ENCODE measurements at places on chromosomes 2 and 18.

DNA sequence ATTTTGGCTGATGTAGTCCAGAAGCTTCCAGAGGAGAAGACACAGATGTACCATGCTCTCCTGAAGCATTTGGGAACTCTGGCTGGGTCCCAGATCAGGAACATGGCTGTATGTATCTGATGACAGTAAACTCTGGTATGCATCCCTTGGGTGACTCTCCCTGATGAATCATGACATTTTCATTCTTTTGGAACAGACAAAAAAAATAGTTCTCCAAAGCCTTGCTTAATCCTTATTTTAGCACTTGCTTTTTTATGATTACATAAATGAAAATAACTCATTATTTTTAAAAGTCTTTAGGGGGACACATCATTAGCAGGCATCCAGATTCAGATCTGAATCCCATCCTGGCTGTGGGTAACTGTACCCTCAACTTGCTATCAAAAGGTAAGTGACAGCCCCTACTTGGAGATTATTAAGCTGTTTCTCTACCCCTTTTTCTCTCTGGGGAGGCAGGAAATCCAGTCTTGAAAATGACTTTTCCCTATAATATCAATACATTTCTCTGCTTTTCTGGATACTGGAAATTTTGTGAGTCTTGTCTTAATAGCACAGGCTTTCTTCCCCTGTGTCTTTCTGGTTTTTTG is 23.3 kb downstream of the AOX1 start:
- no peak for DNase-seq

GRCh38 chr2:28338831-28339321 is 53.8 kb upstream of the FOSL2 start:
- no peak for DNase-seq

- DNase-seq: no peak
Measured at GRCh38 chr2:224038830-224039079, 331 bp downstream of the SERPINE2 start.

- no peak for DNase-seq
Measured at GRCh38 chr2:33313039-33313438, 163.4 kb upstream of the RASGRP3 start.

GRCh38 chr2:59312029-59312428 is 1070.9 kb upstream of the FANCL start:
- DNase-seq: no peak

DNA sequence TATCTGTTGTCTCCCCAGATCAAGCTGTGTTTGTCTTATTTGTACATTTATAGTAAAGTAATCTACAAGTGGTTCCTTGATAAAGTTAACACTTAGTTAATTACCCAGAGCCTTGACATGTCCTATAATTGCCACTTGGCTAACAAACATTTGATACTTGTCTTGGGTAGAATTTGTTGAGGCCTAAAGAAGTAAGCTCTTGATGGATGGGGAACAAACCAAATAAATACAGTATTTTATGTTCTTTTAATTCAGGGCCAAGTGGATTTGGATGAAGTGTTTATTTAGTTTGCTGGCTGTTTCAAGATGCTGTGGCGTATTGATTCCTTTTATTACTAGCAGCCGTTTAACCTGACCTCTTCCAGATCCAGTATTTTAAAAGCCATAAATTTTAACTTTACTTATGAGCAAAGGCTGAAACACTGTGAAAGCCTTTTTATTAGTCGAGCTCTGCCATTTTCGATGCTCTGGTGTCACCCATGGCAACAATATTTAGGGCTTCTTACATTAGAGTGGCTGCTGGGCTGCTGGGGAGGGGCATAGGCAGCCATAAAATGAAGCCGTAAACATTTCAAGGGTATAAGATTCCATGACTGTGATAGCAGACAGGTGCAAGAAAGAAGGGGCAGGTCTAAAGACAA is 401.6 kb upstream of the NRP2 start:
- peak; percentile 30 for DNase-seq

GRCh38 chr2:18096836-18097405 is 218.5 kb downstream of the KCNS3 start:
- DNase-seq: no peak

DNA sequence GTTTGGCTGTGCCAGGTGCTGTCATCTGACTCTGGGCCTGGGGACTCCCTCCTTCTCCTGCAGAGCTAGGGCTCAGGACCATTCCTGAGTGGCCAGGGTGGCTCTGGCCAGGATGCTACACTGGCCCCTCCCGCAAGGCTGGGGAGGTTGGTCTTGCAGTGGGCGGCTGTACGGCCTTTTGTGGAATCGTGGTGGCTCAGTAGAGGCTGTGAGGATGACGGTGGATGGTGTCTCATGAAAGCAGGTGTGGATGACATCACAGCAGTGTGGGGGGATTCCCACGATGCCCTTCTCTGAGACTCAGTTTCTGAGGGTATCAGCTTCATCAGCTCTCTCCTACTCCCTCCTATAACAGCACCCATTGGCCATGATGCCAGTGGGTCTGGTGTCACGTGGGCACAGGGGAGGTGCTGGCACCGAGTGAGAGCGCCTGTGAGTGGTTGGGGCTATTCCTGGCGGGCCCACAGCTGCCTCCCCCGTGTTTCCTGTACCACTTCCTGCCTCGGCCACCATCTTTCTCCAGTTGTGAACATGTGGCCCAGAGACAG is 144.2 kb upstream of the HDAC4 start:
- DNase-seq: no peak

DNA sequence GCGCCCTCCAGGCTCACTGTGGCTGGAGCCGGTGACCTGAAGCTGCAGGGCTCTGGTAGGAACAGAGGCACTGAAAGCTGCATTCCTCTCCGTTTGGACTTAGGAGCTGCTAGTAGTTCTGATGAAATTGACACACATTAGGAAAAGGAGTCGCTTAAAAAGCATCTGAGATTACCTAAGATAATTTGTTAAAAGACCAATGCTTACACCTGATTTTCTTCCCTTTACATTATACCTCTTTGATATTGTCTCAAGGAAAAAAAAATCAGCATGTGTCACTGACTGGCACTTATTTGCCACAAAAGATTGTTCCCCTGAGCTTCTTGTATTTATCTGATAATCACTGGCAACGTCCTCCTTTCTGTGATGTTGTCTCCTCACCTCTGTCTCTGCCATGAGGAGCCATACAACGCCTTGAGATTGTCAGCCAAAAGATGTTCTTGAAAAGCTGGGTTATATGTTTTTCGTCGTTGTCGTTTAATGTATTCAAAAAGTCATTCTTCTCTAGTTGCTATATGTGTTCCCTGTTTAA is 618 bp upstream of the CHN1 start:
- no peak for DNase-seq

- no peak for DNase-seq
Measured at GRCh38 chr2:84931384-84931821, 25.9 kb downstream of the TMSB10 start.

GRCh38 chr2:196404276-196404675 is 232.9 kb upstream of the STK17B start:
- no peak for DNase-seq

- no peak for DNase-seq
Measured at GRCh38 chr2:142848023-142848606, 29.3 kb upstream of the KYNU start.

DNA sequence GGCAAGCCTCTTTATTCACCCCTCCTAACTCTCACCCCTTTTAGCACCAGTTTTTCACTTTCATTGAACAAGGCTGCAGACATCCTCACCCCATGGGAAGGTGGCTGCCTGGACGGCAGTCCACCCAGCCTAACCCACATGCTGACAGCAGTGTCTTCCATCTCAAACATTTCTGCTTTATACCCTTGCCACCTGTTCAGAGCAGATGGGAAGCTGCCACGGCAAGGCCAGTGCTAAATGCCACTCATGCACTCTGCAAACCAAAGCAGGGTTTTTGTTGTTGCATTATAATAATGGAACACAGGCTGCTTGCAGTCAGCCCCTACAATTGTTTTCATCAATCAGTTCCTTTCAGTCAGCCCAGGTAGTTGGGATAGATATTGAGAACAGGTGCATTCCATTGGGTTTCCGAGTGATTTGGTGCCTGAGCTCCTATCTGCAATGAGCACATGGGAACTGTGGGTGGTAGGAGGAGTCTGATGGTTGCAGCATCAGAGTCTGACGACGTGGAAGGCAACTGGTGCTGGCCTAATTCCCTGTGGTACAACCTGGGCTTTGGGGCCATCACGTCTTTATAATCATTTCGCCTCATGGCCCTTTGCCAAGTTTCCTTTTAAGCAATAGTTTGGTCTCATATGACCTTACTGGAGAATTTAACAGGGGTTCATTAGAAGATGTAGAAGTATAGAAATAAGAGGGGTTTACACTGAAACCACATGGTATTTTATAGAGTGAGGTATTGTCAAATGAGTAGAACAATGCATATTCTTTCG is 252.5 kb upstream of the SP5 start:
- DNase-seq: no peak

DNA sequence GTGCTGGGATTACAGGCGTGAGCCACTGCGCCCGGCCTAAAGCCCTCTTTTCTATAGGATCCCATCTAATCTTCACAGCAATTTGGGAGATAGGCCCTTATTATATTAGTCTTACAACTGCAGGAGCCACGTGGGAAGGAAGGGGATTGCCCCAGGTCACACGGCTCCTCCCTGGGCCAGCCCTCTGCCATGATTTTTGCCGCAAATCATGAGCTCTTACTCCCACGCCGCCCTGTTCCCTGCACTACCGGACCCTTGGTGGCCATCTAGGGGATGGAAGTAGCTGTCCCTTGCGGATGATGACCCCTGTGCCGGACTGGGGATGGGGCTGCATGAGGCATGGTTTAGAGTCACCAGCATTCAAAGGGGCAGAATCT is 28.4 kb upstream of the PTMA start:
- no peak for DNase-seq

- no peak for DNase-seq
Measured at GRCh38 chr2:68734688-68735525, at the start of gene ARHGAP25. Gene ARHGAP25 (plus strand): TSS chr2:68734811. CDS start chr2:68735200, 389 bp downstream.

DNA sequence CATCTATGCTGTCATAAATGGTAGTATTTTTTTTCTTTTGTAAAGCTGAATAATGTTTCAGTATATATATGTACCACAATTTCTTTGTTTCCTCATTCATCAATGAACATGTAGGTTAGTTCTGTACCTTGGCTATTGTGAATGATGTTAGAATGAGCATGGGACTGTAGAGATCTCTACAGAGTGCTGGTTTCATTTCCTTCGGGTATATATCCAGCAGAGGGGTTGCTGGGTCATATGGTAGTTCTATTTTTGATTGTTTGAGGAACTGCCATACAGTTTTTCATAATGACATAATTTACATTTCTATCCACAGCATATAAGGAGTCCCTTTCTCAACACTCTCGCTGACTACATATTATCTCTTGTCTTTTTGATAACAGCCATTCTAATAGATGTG is 243.5 kb downstream of the CDH7 start:
- no peak for DNase-seq

- DNase-seq: peak; percentile 2
Measured at GRCh38 chr2:61538920-61539520, 864 bp upstream of the XPO1 start.

- no peak for DNase-seq
Measured at GRCh38 chr2:37869771-37870170, 55.3 kb upstream of the RMDN2 start.

DNA sequence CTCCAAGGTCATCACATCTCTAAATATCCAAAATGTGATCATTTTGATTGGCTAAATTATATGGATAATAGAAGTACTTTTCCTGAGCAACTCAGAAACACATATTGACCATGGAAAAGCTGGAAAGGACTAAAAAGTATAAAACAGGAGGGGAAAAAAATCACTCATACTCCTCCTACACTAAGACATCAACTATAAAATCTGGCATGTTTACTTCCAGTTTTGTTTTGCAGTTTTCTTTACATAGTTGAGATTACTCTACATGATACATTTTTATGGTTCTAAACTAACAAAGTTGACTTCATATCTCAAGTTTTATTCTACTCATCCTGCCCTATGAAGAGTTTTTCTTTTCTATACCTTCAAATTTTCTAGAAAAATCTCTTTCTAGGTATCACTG is 46.0 kb upstream of the SP3 start:
- DNase-seq: no peak

DNA sequence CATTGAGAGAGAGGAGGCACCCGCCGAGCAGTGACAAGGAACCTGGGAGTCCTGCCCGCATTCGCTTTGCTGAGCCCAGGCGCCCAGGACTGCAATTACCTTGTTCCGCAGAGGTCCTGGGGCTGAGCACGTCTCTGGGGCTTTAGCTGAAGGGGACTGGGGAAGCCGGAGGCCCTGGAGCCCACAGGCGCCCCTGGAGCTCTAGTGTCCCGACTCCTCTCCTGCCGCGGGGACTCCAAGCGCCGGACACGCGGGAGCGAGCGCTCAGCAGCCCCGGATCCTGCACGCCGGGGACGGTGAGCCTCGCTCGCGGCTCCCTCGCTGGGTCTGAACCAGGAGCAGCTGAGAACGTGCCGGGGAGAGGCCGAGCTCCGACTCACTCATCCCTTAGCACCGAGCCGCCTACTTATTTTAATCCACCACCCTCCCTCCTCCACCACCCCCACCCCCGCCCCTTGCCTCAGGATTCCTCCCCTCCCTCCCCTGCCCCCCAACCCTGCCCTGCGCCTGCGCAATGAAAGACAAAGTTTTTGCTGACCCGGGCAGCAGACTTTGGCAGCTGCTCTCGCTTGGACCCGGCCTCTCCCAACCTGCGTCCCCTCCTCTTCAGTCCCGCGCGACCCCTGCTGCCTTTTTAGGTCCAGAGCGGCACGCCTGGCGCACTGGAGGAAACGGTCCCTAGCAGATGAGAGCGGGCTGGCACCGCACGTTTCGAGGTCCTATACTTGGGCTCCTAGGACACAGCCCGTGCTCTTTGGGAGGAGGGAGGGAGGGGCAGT is at the start of gene OSR1:
TSS of gene OSR1 (minus strand) at position 382 of the 779 bp plus-strand sequence. CDS start 4,818 bp downstream, outside the sequence.
- no peak for DNase-seq

GRCh38 chr2:34003795-34004194 is 404.7 kb upstream of the FAM98A start:
- no peak for DNase-seq

GRCh38 chr2:128414351-128414750 is 95.7 kb upstream of the HS6ST1 start:
- DNase-seq: no peak

- DNase-seq: no peak
Measured at GRCh38 chr18:55753643-55754263, 165.8 kb upstream of the TCF4 start.

- DNase-seq: no peak
Measured at GRCh38 chr2:20429528-20429927, 17.3 kb upstream of the RHOB start.

GRCh38 chr2:84427235-84428138 is 31.6 kb downstream of the SUCLG1 start:
- DNase-seq: no peak

GRCh38 chr2:88165332-88166003 is 4.7 kb upstream of the THNSL2 start:
- DNase-seq: no peak

DNA sequence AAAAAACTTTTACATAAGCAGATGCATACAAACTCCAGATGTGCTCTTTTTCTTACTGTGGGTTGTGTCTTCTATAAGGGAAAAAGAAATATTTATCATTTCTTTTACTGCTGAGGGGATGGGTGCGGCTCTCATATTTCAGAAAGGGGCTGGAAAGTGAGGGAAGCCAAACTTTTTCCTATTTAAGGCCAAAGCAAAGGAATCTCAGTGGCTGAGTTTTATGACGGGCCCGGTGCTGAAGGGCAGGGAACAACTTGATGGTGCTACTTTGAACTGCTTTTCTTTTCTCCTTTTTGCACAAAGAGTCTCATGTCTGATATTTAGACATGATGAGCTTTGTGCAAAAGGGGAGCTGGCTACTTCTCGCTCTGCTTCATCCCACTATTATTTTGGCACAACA is at the start of gene COL3A1:
TSS of gene COL3A1 (plus strand) at position 210 of the 400 bp plus-strand sequence. CDS start at position 327, 117 bp downstream.
- no peak for DNase-seq
